ENCODE measurements at places on chromosomes 1 and 21. TPM values are rescaled to one million over a fixed set of nuclear protein-coding genes. Genes with fewer than 3 reads are reported as not detected.

- no peak for DNase-seq
- no peak overlapping the region for H3K27ac ChIP-seq
- peaks cover 12% of the 10 kb centered on the region for H3K27me3 ChIP-seq
- H3K4me3 ChIP-seq = no peak overlapping the region
- peaks cover 11% of the 10 kb centered on the region for H3K4me1 ChIP-seq
- H3K36me3 ChIP-seq = no peaks in the 10 kb centered on the region
Measured at GRCh38 chr1:58943776-58944175, 159.9 kb upstream of the JUN start.

The UHMK1 gene
- 22.9 TPM for total RNA-seq

GRCh38 chr1:37423810-37424209 lies 50.6 kb upstream of the ZC3H12A start:
- no peak for DNase-seq
- H3K4me1 ChIP-seq = no peaks in the 10 kb centered on the region
- H3K27ac ChIP-seq = no peak overlapping the region
- no peak overlapping the region for H3K4me3 ChIP-seq
- H3K27me3 ChIP-seq = peaks cover 33% of the 10 kb centered on the region

The GJB3 gene
- total RNA-seq = 0.14 TPM

The RHEX gene
- total RNA-seq = not detected

DNA sequence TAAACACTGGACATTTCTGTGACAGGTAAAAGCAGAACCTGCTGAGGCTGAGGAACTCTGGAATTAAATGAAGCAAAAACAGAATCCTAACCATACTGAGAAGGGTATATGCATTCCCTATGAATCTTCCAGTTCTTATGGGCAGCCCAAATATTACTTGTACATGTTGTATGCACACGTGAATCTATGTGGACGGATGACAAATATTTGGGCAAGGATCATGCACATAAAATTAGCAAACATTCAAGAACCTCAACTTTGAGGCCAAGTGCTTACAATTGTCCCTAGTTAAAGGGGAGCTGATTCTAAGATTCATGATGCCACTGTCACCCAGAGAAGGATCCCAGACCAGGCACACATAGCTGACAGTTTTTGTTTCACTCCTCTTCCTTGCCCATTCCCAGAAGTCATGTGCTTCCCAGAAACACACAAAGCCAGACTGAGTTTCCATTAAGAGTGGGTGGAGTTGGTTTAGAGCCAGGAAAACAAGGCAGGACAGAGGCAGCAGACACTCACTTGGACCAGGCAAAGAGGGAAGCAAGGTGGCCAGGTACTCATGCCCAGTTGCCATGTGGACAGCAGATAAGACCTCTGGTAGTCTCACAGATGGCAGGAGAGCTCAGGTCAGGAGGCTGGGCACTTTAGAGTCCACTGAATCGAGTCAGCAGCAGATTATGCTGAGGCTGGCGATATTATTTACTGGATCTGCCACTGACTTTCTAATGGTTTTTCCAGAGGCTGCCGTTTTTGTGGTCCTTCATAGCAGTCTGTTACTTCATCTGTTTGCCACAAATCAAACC lies 25.6 kb downstream of the AK2 start:
- H3K36me3 ChIP-seq = peaks cover 25% of the 10 kb centered on the region
- no peak overlapping the region for H3K4me3 ChIP-seq
- no peak for DNase-seq
- peaks cover 36% of the 10 kb centered on the region for H3K4me1 ChIP-seq
- H3K27ac ChIP-seq = peak overlapping the region; percentile 11

The CELSR2 gene
- total RNA-seq = 38.7 TPM

The LRRC3 gene
- total RNA-seq = 5.7 TPM

DNA sequence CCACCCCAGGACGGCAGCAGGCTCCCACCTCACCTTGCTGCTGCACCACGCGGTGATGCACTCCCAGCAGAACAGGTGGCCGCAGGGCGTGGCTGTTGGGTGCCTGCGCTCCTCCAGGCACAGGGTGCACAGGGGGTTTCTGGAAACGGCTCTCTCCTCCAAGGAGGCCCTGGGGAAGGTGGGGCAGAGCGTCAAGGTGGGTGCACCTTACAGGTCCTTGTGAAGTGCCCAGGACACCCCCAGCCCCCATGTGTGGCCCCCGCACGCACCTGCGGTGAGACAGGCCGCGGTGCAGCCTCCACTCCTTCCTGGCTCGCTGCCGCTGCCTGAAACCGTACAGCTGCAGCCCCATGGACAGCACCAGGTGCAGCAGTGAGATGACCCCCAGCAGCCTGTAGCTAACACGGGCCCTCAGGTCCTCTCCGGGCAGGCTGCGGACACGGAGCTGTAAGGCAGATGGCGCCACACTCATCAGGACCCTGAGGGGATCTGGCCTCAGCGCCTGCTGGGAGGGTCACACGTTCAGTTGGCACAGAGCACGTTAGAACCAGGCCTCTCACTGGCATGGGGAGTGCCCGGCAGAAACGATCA lies 5.8 kb downstream of the PEX10 start:
- H3K27me3 ChIP-seq = no peaks in the 10 kb centered on the region
- no peak for DNase-seq
- peaks cover 10% of the 10 kb centered on the region for H3K36me3 ChIP-seq
- H3K4me3 ChIP-seq = no peak overlapping the region

GRCh38 chr1:161197560-161198193 lies 1.2 kb downstream of the ADAMTS4 start:
- H3K4me1 ChIP-seq = peaks cover 12% of the 10 kb centered on the region
- H3K36me3 ChIP-seq = no peaks in the 10 kb centered on the region
- H3K27ac ChIP-seq = no peak overlapping the region
- no peak overlapping the region for H3K4me3 ChIP-seq
- peaks cover 3% of the 10 kb centered on the region for H3K27me3 ChIP-seq
- no peak for DNase-seq

The ELAPOR1 gene
- 14.6 TPM for total RNA-seq

Measured in progenitor cell of endocrine pancreas (in vitro differentiated cells).